ENCODE measurements at places on chromosomes 3 and 15.

GRCh38 chr15:75235760-75236729 lies 22.1 kb upstream of the GOLGA6C start:
- no peak for DNase-seq

- peak; percentile 64 for DNase-seq
Observed at GRCh38 chr3:134197681-134198261, 52.9 kb downstream of the RYK start.

DNA sequence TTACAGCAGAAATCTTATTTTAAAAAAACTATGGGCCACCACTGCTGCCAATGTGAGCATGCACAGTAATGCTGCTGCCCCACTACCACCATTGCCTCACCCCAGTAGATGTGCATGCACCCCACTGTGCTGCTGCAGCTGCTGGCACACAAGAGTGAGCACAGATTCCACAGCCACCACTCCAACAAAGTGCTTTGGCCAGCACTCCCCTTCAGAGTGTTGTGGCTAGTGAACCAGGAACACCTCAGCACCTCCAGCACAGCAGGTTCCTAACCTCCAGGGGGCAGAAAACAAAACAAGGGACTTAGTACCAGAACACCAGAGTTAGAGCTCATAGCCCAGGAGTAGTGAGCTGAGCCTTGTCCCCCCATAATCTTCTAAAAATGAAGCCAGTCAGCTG lies 629.6 kb downstream of the PYDC2 start:
- DNase-seq: peak; percentile 35

DNA sequence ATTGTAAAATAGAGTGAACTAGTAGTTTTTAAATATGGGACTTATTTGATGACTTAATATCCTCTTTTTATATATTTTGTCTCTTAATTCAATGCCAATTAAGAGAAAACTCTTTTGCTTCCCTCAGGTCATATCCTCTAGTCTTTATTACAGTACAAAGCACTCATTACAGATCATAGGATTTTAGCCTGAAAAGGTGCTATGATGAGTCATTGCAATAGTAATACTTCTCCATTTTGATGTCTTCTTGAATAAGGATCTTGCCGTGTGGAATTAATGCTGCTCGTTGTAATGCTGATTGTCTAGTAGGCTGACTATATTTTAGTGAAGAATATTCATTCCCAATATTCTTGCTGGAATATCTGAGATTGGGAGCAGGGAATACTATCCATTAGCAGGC lies 612.2 kb upstream of the GOLIM4 start:
- DNase-seq: peak; percentile 12

- DNase-seq: no peak
Observed at GRCh38 chr3:141129049-141129448, 77.9 kb downstream of the SPSB4 start.

- no peak for DNase-seq
Observed at GRCh38 chr3:105953831-105954230, 85.0 kb upstream of the CBLB start.

DNA sequence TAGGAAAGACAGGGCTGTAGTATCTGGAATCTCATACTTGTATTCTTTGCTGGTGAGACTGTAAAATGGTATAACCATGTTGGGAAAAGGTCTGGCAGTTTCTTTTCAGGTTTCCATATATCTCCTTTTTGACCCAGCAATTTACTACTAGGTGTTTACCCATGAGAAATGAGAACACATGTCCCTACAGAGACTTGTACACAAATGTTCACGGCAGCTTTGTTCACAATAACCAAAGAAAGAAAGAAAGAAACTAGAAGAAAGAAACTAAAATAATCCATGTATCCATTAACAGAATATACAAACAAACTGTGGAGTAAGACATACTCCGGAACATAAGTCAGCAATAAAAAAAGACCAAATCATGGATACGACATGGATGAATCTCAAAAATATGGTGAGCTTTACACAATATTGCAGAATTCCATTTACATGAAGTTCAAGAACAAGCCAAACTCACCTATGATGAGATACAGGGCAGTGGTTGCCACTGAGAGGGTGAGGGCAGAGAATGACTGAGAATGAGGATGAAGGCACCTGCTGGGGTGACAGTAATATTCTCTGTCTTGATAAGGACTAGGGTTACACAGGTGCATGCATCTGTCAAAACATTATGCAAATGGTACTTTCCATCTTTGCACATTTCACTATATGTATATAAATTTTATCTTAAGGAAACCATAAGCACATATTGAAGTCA lies 2.7 kb downstream of the RFTN1 start:
- DNase-seq: peak; percentile 76

- DNase-seq: no peak
Observed at GRCh38 chr3:39188271-39189149, 3.9 kb downstream of the XIRP1 start.

- DNase-seq: no peak
Observed at GRCh38 chr15:48391950-48392349, 60.7 kb downstream of the DUT start.

DNA sequence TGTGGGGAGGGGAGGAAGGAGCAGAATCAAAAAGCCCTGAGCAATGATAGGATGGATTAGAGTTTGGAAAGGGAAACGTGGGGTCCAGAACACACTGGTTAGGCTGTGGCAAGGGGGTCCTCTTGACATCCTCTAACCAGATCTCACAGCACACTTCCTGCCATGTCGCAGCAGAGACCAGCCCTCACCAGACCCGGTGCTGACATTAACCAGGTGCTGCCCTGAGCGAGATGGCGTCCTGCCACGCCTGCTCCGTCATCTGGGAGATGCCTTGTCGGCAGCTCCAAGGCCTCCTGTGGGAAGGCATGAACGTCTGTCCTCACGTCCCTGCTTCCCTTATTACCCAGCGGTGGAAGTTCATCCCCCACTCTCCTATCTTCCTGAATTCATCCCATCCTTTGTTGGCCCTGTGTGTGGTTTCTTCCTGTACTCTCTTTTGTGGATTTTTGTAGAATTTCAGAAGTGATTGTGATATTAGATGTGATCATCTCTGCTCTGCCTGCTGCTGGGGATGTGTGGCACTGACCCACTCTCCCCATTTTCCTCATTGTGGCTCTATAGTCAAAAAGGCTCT lies 29.4 kb upstream of the MYZAP start:
- no peak for DNase-seq

- no peak for DNase-seq
Observed at GRCh38 chr15:69929905-69930630, 167.6 kb downstream of the TLE3 start.

DNA sequence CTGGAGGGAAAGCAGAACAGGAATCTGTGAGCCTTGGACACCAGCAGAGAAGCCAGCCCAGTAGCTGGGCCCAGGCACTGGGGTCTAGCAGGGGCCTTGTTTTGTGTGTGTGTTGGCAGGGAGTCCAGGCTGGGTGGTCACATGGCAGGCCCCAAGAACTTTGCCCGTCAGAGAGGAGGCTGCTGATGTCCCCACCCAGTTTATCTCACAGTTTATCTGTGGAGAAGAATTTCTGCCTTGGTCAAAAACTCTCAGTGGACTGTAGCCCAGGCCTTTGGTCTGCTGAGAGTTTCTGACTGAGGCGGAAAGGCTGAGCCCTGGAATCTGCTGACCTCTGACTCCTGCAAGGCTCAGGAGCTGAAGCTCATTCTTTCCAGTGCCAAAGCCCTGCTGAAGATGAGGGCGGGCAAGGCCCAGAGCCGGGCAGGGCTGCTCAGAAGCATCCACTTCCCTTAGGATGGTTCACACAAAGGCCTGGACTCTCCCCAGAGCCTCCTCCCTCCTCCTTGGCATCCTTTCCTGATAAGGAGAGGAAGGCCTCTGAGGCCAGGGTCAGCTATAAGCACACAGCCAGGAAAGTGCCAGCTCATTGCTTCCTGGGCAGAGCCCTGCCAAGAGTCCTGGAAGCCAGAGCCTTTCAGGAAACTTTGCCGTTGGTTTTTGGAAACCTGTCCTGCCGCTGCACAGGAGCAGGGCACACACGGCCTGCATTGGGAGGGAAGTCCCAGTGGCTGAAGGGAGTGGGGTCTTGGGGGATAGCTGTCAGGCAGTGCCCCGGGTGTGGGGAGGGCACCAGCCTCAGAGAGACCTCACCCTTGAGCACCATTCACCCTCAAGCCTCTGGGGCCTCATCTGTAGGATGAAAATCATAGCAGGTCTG lies 37.2 kb upstream of the SLCO2A1 start:
- DNase-seq: no peak

GRCh38 chr3:180358179-180358578 lies 243.8 kb upstream of the TTC14 start:
- DNase-seq: no peak

DNA sequence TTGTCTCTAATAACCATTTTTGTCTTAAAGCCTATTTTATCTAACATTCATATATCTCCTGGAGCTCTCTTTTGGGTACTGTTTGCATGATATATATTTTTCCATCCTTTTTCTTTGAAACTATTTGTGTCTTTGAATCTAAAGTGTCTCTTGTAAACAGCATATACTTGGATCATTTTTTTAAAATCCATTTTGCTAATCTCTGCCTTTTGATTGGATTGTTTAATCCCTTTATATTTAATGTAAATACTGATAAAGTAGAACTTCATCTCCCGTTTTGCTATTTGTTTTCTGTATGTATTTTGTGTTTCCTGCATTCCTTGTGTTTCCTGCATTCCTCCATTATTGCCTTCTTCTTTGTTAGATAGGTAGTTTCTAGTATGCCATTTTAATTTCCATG lies 31.4 kb downstream of the ACAA1 start:
- no peak for DNase-seq

DNA sequence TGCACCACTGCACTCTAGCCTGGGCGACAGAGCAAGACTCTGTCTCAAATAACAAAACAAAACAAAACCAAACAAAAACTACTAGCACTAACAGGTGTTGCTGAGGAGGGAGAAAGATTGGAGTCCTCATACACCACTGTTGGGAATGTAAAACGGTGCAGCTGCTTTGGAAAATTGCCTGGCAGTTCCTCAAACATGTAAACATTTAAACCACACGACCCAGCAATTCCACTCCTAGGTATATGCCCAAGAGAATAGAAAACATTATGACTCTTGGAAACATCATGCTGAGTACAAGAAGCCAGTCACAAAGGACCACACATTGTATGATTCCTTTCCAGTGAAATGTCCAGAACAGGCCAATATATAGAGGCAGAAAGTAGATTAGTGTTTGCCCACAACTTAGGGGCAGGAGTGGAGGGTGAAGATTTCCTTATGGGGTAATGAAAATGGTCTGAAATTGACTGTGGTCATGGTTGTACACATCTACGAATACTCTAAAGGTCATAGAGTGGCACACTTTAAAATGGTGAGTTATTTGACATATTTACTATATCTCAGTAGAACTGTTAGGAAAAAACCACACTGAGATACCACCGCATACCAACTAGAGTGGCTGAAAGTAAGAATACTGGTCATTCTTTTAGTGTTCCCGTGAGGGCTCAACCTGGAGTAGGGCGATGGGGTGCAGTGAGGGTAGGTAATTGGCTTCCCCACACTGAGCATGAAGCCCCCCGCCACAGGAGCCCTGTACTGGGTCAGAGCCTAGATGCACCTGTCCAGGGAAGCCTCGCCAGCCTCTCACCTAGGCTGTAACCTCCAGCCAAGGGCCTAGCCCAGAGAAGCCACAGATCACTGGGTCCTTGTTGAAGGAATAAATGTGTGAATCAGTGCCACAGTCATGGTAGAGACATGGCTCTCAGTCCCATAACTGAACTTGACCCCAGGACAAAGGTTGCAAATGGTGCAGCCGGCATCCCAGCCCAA lies 131.1 kb downstream of the NUP210 start:
- DNase-seq: no peak

- no peak for DNase-seq
Observed at GRCh38 chr3:152309031-152309430, 40.3 kb downstream of the MBNL1 start.

DNA sequence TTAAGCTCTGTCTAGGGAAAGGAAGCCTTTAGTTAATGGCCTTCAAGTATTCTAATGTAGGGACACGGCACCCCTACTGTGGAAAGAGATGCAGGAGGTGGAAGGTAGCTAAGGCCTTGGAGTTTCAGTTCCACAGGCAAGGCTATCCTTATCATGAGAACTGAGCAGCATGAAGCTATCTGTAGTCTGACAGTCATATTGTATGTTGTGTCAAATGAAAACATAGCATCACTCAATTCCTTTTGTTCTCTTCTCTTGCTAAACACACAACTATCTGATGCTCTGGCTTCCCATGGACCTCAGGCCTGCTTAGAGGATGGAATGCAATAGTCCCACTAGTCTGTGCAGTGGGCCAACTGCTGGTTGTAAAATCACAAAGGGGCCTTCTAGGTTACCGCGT lies 380.9 kb downstream of the FHIT start:
- DNase-seq: no peak

DNA sequence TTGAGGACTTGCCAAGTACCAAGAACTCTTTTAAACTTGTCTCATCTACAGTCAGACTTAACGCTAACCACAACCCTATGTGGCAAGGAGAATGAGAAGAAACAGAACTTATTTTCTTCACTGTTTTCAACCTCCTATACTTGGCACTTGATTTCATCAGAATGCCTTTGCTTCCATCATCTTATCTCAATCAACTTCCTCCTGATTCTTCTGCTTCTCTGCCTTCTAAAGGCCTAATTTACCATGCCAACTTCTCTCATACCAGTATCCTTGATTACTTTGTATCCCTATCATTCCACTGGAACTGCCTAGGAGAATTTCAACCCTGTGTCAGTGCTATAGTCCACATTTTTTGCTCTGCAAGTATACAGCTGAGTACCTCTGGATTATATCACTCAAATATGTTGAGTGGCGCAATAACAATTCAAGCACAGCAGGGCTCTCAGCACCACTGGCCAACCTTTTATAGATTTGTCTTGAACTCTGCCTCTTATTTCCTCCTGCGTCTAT lies 413.6 kb downstream of the ROBO1 start:
- no peak for DNase-seq

DNA sequence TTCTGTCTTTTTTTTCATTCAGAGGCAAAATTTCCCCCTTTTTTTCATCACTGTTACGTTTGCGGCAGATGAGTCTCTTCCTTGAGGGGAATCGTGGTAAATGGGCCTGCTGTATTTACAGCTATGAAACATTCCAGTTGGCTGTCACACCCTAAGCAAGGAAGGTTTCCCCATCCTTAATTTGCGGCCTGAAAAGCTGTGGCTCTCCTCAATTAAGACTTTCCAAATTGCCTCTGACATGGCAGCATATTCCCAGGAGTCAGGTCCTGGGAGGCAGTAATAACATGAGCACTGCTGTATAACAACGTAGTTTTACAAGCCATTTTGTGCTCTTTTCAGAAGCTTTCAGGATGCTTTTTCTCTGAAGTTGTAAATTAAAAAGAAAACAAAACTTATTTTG lies 420.9 kb downstream of the LPP start:
- DNase-seq: no peak

DNA sequence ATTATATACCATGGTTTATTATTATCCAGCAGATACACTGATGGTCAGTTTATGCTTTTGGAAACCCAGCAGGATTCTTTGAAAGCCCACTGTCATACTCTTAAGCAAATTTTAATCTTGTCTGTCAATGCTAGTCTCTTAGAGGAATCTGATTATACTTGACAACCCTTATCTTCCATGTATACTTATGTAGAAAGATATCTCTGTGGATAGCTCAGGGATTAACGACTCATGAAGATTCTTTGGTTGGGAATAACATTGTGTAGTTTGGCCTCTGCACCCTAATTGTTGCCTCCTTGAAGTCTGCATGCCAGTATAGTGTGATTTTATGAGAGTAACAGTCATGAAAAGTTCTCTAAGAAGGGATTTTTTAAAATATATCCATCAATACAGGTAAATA lies 33.0 kb downstream of the FILIP1L start:
- DNase-seq: no peak
